ENCODE measurements at places on chromosomes 16 and 17.

GRCh38 chr16:21214086-21214485 lies 2.7 kb upstream of the ZP2 start:
- DNase-seq, result no peak

- DNase-seq, result no peak
These were observed 57.3 kb upstream of the BCO1 start for GRCh38 chr16:81181013-81181720.

DNA sequence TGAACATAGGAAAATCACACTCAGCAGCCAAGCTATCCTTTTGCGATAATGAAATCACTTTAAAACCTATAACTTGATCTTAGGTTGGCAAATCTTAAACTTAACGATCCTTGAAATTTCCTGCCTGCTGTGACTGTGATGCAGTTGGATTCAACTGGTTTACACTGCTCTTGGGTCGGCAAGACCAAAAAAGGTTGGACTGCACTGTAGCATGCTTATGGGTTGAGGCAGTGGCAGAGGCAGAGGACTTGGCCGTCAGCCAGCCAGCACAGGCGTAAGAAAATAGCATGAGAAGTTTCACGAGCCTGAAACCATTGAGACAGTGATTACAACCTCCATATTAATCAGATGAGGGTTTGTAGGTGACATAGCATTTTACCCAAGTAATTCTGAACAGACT lies 21.4 kb downstream of the WSB1 start:
- no peak for DNase-seq

DNA sequence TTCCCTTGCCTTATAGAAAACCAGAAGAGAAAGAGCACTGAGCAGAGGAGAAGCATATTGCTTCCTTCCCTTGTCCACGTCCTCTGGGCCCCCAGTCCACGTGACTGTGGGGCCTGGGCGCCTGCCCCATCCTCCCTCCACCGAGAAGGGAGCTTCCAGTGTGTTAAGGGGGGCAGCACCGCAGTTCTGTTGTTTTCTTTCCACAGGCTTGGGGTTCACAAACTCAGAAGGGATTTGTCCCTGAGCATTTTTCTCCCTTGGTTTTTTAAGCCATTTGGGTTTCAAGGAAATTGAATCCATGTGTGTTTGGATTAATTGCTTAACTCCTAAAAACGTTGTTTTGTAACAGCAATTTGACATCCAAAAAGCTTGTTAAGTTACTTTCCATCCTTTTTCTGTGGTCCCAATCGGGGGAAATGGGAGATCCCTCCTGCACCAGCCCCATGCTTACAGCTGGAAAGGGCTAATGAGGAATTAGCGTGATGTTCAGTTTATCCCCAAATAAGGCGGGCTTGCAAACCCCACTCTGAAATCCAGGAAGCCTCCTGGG lies 347.5 kb upstream of the TNRC6C start:
- no peak for DNase-seq

- DNase-seq, result no peak
These were observed 31.8 kb downstream of the TMEM235 start for GRCh38 chr17:78263063-78263735.

GRCh38 chr17:39928858-39929645 lies 1.5 kb downstream of the LRRC3C start:
- no peak for DNase-seq

- peak; percentile 14 for DNase-seq
These were observed 8.7 kb downstream of the C16orf87 start for GRCh38 chr16:46822270-46822669.

- DNase-seq, result no peak
These were observed 5.3 kb downstream of the DEF8 start for GRCh38 chr16:89953671-89954406.

- no peak for DNase-seq
These were observed 51.8 kb downstream of the SF3B3 start for GRCh38 chr16:70575376-70575775.

GRCh38 chr16:54926166-54926838 lies 4.4 kb upstream of the IRX5 start:
- no peak for DNase-seq

GRCh38 chr17:22278302-22279275 lies 586.3 kb downstream of the KCNJ18 start:
- DNase-seq, result no peak

DNA sequence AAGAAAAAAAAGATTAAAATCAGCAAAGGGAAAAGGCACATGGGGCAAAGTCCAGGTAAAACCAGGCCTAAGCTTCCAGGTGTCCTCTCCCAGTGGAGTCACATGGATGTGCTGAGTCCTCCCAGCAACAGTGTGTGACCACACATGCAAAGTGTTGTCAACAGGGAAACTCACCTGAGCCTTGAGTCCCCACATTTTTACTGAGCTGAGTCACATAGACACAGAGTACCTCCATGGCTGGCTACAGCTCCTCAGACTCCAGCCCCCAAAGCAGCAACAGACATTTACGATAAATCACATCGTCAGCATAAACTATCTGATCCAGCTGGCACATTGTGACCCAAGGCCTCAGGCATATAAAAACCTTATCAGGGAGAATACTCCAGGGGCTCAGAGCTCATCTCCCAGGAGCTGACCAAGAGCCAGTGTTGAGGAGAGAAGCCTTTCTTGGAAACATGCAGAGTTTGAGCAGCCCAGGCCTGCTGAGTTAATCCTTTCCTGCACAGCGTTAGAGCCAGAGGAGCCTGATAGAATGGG lies 20.5 kb downstream of the ERCC4 start:
- DNase-seq, result no peak

- no peak for DNase-seq
These were observed 37.2 kb upstream of the PIK3R6 start for GRCh38 chr17:8904686-8905085.

DNA sequence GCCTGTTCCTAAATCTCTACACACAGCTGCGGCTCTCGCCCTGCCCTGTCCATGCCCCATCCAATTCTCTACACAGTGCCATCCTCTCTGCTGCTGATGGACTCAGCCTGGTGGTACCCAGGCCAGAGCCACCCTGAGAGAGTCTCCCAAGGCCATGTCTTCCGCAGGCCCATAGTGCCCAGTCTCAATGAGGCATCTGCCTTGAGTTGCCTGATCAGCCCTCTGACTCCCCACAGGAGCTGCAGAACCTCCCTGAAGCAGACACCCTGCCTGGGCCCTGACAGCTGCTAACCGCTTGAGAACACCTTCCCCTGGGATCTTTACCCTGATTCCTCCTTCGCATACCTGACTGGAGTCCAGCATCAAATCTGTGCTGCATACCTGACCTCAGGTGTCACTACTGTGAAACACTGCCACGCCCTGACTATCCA lies 13.3 kb downstream of the TSPOAP1 start:
- DNase-seq, result no peak

- DNase-seq, result no peak
These were observed 1.2 kb upstream of the C17orf99 start for GRCh38 chr17:78144736-78145641.

GRCh38 chr16:19689342-19689741 lies 28.7 kb downstream of the KNOP1 start:
- no peak for DNase-seq

GRCh38 chr16:84398701-84399100 lies 30.4 kb downstream of the ATP2C2 start:
- DNase-seq, result no peak

All from stimulated activated CD4-positive, alpha-beta T cell treated with anti-CD3 and anti-CD28 coated beads, Interleukin-12 subunit alpha, Interleukin-12 subunit beta, amount 100 ng/mL, for 48 hours (primary cell).